ENCODE measurements at places on chromosomes 1 and 21.

DNA sequence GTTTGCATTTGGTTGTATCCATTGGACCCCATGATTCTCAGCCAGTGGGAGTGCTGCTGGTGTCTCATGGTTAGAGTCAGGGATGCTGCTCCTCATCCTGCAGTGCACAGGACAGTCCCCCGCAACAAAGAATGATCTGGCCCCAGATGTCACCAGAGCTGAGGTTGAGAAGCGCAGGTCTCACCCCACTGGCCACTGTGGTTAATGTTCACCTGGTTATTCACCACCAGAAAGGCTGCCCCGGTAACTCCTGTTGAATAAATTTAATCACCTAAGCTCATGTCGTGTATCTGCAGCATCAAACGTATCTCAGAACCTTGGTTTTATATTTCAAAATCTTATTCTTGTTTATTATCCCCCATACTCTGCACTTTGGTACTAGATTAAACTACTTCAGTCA, 75.8 kb downstream of the ATP5PO start:
- no peak for DNase-seq

- no peak for DNase-seq
These were observed 170.0 kb upstream of the KCTD3 start for GRCh38 chr1:215397106-215397505.

- no peak for DNase-seq
These were observed 77.5 kb downstream of the FMN2 start for GRCh38 chr1:240169188-240169587.

DNA sequence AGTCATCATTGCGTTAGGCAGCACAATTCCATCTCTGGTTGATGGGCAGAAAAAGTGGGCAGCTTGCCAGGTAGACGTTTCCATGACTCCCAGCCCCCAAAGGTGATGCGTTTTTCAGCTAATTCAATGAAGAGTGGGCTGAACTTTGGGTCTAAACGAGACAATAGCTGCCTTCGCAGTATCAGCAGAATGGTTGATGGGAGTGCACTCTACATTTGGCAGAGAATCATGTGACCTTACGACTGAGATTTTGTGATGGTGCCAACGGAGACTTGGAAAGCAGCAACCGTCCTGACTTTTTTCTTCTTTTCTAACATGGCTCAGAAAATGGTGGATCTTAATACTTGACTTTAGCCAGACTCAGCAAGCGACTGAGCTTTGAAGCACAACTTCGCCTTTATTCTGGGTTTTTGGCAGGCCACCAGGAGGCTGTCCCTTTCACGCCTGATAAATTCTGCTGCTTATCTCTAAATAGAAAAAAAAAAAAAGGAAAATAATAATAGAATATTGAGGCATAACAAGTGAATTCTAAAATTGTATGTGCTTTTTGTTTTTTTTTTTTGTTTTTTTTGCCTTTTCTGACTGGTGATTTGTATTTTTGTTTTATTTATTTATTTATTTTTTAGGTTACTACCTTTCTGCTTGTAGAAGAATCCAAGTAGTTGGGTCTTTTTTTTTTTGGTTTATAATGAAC, 804.8 kb downstream of the USP25 start:
- no peak for DNase-seq

GRCh38 chr1:100622966-100623762, 85.2 kb downstream of the GPR88 start:
- DNase-seq, result no peak

GRCh38 chr1:228809621-228810394, 74.5 kb downstream of the RHOU start:
- DNase-seq, result no peak

DNA sequence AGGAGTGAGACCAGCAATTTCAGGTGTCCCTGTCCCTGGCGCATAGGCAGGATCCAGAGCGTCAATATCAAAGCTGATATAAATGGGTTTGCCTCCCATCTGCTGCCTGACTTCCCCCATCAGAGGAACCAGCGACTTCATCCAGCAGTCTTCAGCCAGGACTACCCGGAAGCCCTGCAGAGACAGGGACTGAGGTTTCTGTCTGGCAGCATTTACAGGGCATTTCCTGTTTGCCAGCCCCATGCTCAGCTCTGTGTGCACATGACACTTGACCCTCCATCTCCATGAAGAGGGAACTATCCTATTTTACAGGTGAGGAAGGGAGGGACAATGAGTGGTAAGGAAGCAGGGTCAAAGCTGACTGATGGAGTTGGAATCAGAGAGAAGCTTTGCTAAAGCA, 7.2 kb downstream of the AGMAT start:
- DNase-seq, result no peak

DNA sequence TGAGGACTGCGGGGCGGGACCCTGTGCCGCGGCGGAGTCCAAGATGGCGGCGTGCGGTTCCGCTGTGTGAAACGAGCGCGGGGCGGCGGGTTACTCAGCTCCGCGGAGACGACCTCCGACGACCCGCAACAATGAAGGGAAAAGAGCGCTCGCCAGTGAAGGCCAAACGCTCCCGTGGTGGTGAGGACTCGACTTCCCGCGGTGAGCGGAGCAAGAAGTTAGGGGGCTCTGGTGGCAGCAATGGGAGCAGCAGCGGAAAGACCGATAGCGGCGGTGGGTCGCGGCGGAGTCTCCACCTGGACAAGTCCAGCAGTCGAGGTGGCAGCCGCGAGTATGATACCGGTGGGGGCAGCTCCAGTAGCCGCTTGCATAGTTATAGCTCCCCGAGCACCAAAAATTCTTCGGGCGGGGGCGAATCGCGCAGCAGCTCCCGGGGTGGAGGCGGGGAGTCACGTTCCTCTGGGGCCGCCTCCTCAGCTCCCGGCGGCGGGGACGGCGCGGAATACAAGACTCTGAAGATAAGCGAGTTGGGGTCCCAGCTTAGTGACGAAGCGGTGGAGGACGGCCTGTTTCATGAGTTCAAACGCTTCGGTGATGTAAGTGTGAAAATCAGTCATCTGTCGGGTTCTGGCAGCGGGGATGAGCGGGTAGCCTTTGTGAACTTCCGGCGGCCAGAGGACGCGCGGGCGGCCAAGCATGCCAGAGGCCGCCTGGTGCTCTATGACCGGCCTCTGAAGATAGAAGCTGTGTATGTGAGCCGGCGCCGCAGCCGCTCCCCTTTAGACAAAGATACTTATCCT, 430 bp downstream of the RBM15 start:
- DNase-seq, result peak; percentile 81

- DNase-seq, result no peak
These were observed 55.0 kb upstream of the PAXBP1 start for GRCh38 chr21:32826329-32827167.

DNA sequence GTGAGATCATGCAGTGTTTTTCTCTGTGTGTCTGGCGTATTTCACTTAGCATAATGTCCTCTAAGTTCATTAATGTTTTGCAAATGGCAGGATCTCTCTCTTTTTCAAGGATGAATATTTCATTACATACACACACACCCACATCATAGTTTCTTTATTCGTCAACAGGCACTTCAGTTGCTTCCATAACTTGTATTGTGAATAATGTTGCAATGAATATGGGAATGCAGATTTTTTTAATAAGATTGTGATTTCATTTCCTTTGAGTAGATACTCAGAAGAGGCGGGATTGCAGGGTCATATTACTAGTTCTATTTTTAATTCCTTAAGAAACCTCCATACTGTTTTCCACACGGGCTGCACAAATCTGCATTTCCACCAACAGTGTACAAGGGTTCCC, 134.0 kb downstream of the CLEC20A start:
- DNase-seq, result no peak

DNA sequence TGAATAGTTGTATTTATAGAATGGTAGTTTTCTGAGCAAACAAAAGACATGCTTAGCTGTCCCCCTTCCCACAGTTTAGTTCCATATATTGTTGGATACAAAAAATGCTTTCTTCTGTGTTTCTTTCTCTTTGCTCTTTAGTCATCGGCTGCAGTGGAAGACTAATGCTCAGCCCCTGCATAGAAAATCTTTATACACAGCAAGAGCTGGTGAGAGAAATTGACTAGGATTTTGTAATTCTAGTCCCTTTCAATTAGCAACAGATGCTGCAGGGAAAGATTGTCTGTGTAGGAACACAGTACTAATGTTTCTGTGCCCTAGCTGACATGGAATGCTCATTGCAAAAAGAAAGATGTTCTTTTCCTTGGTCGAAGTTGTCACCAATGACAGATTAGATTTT, 200.9 kb downstream of the RPS6KC1 start:
- no peak for DNase-seq

DNA sequence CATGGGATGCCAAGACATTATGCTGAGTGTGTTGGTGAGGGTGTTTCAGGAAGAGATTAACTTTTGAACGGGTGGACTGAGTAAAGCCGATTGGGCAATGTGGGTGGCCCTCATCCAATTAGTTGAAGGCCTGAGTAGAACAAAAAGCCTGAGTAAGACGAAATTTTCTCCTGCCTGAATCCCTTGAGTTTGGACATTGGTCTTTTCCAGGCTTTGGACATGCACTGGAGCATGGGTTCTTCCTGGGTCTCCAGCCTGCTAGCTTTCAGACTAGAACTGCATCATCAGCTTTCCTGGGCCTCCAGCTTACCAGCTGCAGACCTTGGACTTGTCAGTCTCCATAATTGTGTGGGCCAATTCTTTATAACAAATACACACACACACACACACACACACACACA, 63.6 kb downstream of the NIBAN1 start:
- no peak for DNase-seq

DNA sequence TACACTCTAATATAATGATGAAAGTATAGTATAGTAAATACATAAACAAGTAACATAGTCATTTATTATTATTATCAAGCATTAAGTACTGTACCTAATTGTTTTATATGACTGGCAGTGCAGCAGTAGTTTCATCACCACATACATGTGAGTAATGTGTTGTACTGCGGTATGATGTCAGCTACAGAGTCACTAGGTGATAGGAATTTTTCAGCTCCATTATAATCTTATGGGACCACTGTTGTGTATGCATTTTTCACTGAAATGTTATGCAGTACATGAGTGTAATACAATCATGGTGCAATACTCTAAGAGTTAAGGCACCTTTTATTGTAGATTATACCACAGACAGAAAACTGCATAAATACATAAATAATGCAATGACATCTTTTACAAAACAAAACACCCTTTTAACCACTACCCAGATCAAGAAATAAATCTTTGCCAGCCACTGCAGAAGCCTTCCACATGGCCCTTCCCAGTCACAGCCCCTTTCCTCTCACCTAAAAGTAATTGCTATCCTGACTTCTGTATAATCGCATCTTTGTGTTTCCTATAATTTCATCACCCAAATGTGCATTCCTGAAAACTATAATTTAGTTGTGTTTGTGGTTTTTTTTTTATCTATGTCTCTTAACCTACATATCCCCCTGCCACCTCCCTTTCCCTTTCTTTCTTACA, 16.3 kb downstream of the ABCD3 start:
- DNase-seq, result no peak

GRCh38 chr21:26982767-26983166, 15.9 kb upstream of the ADAMTS5 start:
- DNase-seq, result no peak

DNA sequence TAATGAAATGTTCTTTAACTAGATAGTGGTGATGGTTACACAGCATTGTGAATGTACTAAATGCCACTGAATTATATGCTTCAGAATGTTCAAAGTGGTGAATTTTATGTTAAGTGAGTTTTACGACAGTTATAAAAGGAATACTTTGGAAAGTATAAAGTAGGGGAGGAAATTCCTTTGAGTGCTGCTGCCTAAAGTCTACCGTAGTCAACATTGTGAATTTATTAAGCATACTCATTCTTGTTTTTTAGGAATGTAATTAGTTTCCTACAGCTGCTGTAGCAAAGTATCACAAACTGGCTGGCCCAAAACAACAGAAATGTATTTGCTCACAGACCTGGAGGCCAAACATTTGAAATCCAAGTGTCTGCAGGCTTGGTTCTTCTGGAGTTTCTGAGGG, 73.0 kb downstream of the SWT1 start:
- no peak for DNase-seq

GRCh38 chr1:236185687-236186086, 43.3 kb downstream of the GPR137B start:
- DNase-seq, result no peak

DNA sequence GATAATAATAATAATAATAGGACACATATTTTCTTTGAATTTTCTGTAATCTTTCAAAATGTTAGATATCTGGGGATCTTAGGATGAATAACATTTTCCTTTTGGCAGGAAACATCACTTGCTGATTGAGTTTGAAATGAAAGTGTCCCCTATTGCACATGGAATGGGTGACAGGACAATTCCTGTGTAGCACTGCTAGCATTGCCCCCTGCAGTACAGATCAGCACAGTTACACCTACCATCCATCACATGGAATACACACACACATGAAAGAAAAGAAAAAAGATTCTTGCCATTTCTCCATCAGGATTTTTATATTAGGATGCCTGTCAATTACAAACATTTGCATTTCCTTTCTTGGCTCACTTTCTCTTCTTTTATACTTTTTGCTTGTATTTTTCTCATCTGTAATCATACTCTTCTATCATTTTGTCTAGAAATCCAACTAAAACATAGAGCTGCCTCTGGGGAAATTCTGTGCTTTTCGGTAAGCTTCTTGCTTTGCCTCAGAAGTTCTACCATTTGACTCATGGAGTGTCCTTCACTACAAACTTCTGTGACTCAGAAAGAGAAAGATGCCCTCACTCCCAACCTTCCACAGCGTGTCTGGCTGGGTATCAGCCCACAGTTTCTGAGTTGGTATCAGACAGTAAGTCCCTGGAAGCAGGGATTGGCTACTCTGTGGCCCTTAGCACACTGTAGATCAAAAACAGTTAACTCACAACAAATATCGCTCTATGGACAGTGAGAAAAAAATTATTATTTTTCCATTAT, 641.2 kb downstream of the PTPRC start:
- no peak for DNase-seq

DNA sequence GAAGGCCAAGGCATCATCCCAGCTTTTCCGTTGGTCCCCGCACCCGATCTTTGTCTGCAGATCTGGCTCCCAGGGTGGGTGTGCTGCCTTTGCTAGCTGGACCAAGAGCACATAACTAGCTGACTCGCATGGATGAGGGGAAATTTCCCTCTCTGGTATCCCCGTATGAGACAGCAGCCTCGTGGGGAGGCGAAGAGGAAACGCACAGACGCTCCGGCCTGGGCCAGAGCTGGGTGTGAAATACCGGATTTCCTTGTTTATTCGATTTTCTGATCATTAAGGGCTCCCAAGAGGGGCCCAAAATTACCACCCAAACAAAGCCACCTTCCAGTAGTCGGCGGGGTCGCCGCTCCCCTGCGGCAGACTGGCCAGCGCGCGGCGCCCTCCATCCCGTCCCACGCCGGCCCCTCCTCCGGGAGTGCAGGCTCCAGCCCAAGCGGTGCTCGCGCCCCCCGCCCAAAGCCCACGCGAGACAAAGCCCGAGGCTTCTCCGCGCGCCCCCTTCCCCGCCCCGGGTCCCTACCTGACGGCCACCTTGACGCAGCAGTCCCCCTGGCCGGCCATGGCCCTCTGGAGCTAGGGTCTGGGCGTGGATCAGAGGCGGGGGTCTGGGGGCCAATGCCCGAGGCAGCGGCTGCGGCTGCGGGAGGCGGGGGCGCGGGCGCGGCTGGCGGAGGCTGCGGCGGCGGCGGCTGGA, 546 bp downstream of the KIF21B start:
- no peak for DNase-seq

DNA sequence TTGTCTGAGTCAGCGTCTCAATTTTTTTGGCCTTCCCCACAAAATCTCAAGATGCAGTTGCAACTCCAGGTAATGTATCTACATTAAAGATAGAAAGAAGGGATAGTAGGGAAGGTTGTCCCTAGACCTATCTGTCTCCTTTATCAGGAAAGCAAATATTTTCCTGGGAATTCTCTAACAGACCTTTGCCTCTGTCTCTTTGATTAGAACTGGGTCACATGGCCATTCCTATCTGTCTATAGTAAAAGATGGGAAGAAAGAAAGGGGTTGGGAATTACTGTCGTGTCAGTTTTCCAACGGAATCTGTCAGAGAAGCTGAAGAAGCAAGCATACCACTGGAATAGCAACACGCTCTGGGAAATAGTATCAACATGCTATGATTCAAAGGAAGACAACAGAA, 48.7 kb downstream of the ZNF326 start:
- DNase-seq, result no peak
